ENCODE measurements at places on chromosomes 16 and 17.

DNA sequence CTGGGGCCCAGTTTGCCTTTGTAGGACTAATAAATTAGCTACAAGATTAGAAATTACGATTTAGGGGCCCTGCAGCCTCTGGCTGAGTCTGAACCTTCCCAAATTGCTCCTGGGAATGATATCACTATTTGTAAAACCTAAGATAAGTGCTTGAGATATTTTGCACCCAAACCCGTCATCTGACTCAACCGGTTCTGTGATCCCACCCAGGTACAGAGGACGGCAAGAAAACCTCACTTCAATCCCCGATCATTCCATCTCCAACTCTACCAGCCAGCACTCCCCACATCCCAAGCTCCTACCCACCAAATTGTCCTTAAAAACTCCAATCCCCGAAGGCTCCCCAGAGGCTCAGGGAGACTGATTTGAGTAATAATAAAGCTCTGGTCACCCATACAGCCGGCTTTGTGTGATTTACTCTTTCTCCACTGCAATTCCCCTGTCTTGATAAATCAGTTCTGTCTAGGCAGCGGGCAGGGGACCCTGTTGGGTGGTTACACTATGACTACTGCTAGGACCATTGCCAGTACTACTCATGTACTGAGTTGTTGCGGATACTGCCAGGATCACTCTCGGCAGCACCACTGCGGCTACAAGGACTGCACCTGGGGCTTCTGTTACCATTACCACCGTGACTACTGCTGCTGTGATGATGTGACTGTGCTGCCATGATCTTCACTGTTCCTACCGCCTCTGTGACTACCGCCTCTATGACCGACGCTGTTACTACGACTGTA, 73.1 kb downstream of the IRF8 start:
- no peak for DNase-seq

DNA sequence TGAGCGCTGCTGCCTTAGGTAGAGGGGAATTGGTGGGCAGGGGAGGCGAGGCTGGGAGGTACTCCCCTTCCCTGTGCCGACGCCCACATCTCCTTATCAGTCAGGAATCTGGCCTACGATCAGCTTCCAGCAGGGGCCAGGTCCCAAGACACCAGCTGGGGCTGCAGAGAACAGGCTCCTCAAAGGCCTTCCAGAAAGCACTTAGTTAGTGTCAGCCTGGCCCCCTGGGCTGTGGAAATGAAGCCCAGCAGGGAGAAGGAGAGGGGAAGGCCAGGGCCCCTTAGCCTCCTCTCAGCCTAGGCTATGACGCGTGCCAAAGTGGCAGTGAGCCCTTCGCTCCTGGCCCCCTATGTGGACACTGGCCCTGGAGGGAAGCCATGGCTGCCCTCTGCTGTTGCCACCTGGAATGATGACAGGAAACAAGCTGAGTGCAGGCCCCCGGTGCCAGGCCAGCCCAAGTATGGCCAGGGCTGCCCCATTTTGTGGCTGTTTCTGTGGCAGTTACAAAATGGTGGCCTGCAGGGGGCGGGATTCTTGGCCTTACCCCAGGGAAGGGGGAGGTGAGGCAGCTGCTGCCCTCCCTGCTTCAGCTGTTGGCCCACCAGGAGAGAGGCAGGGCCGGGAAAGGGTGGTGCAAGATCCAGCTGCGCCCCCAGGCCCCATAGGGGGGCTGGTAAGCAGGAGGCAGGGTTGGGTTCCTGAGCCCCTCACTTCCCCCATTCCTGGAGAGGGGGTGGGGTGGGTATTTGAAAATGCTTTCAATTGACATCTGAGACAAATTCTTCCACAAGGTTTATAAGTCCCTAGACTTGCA, 11.3 kb downstream of the TBX4 start:
- no peak for DNase-seq

DNA sequence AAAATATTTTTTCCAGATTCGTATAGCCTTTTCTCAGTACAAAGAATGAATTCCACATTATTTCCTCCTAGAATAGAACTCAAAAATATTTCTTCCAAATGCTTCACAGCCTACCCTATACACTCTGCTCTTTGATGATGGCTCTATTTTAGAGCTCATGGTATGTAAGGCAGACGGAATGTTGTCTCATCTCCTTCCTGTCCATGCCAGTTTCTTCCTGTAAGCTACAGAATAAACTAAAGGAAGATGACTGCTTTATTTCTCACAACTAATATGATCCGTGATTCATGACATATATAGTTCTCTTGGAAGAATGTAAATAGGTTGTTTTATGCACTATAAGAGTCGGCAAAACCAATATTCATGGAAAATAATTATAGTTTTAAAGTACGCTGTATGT, 723.1 kb downstream of the CDH11 start:
- DNase-seq, result no peak

DNA sequence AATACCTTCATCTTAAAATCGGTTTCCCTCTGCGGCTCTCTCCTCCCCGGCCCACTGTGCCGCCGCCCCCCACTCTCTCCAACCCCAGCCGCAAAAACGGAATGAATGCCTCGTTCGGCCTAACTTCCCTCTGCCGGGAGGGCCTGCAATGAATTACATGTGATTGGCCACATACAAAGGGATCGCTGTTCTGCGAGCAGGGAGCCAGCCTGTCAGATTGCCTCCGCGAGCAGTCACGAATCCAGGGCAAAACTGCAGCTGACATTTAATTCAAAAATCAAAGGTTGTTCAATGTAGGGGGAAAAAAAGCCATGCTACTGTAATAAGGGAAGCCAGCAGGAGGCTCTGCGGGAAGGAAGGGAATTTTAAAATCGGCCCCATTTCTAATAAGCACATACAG, 84.9 kb downstream of the TBC1D16 start:
- no peak for DNase-seq

DNA sequence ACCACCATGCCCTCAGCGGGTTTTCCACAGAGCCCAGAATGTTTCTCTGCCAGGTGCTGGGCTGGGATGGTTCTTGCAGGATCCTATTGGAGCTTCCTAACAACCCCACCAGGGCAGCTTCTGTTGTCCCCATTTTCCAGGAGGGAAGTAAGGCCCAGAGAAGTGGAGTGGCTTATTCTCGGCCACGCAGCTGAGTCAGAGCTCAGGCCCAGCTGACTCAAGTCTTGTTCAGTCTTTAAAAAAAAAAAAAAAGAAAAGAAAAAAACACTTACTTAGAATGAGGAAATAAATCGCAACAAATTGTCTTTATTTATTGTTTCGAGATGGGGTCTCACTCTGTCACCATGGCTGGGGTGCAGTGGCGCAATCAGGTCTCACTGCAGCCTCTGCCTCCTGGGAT, 413.0 kb downstream of the CPPED1 start:
- DNase-seq, result no peak
